ENCODE measurements at places on chromosomes 6 and 20. TPM values are rescaled to one million over a fixed set of nuclear protein-coding genes. Genes with fewer than 3 reads are reported as not detected.

Gene VSTM2L
- 0.53 TPM for total RNA-seq

Gene TDRD6
- total RNA-seq = 0.12 TPM

Gene SLC17A2
- total RNA-seq = not detected

Gene GNAS
- 636 TPM for total RNA-seq

Gene SYCP2
- 0.99 TPM for total RNA-seq

Gene SPO11
- not detected for total RNA-seq

Gene VGLL2
- not detected for total RNA-seq

Gene FAM120B
- 14.5 TPM for total RNA-seq

Gene CDSN
- not detected for total RNA-seq

Gene ARMH2
- not detected for total RNA-seq

Gene NMBR
- 0.12 TPM for total RNA-seq
